H54 (cell line): ENCODE measurements at places on chromosomes 5 and 9.

DNA sequence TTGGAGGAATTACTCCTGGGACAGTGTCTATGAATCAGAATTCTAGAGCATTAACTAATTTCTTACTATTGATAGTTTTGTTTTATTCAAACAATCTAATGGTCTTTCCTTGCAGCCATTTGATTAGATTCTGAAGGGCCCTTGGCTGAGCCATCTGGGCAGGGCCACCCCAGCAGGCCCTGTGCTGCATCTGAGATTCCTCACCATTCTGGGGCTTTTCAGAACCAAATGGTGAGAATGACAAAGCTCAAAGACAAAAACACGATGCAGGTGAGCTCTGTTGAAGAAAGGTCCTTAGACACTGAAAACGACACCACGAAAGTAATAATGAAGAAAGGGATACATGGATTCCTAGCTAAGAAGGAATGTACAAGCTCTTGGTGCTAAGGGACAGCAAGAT is 321.0 kb upstream of the IRX4 start:
- DNase-seq: no peak

GRCh38 chr9:134189470-134190231 is 25.3 kb upstream of the RNU6ATAC start:
- no peak for DNase-seq

- no peak for DNase-seq
Measured at GRCh38 chr9:16950051-16950450, 79.6 kb upstream of the BNC2 start.

DNA sequence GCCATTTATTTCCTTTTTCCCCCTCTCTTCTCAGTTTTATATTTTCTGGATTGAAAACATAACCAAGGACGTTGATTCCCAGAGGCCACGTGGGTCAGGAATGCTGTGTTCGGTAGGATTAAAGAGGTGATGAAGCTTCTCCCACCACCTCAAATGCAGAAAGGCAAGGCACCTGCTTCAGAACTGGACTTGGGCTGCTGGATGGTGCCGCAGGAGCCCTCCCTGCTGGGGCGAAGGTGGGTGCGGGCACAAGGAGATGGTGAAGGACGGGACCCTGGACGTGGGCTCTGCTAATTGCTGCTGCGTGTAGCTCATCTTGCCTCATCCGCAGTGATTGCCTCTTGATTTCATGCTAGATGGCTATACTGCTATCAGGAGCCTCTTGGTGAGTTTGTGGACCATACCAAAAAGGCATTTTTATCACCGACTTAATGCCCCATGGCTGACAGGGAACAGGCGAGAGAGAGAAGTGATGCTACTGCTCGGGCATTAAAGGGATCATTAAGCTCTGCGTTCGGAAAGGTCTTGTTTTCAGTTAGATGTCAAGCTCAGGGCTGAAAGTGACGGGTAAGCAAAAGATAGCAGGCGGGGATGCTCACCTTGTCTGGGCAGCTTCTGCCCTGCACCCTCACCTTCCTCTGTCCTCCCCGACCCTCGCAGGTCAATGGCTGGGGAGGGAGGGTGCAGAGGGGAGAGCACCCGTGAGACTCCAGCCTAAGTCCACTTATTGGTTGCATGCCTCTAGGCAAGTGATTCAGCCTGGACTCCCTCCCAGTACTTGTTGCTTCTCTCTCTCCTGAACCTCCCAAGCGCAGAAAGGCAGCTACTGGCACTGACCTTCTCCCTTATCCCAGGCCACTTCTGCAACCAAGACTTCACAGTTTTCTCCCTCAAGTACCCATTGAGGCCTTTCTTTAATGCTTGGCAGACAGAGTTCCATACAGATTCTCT is 71.6 kb upstream of the FSTL4 start:
- no peak for DNase-seq

DNA sequence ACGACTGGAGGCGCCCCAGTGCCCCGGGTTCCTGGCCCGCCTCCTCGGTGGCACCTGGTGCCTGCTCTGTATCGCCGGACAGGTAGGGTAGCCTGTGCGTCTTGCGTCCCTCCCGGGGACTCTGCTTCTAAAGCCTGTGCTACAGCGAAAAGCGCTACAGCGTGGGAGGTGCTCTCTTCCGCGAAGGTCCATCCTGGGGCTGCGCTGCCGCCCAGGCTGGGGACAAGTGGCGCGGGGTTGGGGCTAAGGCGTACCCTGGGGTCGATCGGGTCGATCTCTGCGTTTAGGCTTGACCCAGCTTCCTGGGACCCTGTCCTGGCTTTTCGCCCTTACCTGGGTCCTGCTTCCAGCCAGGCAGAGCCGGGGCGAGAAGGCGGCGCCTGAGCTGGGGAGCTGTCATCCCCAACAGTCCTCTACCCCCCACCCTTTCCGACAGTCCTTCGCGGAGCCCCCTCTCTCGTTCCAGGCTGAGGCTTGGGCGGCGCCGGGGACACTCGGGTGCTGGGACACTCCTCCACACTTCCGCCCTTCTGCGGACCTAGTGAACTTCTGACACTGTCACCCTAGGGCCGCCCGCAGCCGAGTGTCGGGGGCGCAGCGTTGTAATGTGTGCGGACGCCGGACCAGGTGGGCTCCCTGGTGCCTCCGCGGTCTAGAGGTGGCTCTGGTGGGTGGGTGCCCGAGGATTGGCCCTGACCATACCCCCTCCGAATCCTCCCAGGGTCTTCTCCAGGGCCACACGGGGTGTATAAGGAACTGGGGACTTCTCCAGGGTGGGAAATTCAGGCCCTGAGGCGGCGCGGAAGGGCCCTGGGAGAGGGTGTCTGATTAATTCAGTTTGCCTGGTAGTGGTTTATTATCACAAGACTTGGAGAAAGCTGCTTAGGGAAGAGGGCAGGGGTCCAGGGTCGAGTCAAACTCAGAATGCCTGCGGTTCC is 328.2 kb downstream of the SH3GL2 start:
- no peak for DNase-seq

DNA sequence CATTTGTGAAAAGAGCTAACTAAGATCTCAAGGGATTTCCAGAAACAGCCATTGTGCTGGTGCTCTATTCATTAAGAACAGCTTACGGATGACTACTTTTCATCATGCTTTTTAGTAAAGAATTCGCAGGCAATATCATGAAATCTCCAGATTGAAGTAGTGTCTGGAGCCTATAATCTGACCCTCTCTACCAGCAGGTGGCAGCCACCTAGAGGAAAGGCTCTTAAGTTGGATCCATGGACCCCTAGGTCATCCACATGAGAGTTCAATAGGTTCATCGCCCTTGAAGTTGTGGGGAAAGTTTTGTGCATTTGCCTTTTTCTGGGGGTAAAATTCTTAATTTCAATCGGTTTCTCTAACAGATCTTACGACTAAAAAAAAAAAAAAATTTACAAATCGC is 82.3 kb downstream of the SLC1A3 start:
- no peak for DNase-seq

- DNase-seq: no peak
Measured at GRCh38 chr5:160054047-160054446, 45.1 kb downstream of the TTC1 start.

DNA sequence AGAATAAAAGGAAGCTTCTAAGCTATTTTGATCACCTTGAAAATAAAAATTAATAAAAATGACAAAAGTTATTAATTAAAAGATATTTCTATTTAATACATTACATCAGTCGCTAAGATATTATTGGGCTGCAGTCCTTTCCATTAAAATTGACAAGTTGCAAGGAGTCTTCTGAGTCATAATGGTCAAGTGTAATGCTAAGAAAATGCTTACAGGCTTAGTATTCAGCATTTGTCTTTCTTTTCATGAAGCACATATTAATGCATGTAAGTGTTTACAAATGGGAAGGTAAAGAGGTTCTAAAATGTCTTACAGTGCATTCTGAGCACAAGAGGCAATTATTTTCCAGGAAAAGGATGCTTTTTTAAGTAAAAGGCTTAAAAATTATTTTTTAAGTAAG is 17.3 kb downstream of the SPINK9 start:
- no peak for DNase-seq

DNA sequence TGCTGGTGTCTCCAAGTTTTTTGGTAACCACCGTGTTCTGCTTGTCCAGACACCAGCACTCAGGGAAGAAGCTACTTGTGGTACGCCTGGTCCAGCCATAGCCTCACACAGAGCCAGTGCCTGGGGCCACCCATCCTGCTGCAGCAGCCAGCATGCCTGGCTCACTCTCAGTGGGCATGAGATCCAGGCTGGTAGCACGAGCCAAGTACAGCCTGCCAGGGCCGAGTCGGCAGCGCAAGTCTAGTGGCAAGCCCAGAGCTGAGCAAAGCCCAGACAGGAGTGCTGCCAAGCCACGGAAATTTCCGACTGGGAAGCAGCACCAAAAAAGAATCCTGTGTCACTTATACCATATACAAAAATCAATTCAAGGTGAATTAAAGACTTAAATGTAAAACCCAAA is 36.3 kb upstream of the FBXL17 start:
- no peak for DNase-seq

GRCh38 chr5:16877267-16877935 is 58.7 kb downstream of the MYO10 start:
- DNase-seq: no peak

DNA sequence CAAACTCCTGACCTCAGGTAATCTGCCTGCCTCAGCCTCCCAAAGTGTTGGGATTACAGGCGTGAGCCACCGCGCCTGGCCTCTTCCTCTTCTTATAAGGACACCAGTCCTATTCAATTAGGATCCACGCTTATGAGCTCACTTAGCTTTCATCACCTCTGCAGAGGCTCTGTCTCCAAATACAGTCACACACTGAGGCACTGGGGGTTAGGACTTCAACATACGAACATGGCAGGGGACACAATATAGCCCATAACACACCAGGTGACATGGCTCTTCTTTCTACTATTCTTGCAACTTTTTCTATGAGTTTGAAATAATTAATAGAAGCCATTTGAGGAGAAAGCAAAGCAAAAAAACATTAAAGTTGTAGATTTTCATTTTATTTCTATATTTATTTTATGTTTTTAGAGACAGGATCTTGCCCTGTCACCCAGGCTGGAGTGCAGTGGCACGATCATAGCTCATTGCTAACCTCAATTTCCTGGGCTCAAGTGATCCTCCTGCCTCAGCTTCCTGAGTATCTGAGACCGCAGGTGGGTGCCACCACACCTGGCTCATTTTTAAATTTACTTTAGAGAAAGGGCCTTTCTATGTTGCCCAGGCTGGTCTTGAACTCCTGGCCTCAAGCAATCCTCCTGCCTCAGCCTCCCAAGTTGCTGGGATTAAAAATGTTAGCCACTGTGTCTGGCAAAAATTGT is 6.0 kb upstream of the PRRT1B start:
- no peak for DNase-seq

GRCh38 chr5:170393235-170393634 is 4.1 kb upstream of the KCNMB1 start:
- DNase-seq: no peak

- DNase-seq: no peak
Measured at GRCh38 chr5:138330813-138331448, 673 bp downstream of the CDC25C start.

DNA sequence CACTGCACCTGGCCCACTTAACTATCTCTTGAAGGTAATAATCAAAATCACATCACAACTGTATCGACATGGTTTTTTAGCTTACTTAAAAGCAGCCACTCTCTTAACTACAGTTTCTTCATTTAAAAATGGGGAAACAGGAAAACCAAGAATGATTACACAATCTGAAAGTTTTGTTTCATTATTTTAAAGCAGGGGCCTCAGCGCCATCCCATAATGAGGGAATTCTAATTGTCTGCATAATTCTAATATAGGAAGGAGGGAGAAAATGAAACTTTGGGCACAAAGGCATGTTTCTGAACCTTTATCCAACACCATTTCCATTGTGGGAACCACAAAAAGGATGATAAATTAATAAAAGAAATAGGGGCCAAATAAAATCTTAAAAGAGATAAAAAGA is 7.6 kb downstream of the HACD4 start:
- DNase-seq: no peak

GRCh38 chr9:112295174-112295573 is 38.2 kb downstream of the PTBP3 start:
- no peak for DNase-seq

- DNase-seq: no peak
Measured at GRCh38 chr9:125511789-125512660, 195.0 kb downstream of the MAPKAP1 start.

GRCh38 chr5:179599100-179599499 is 24.4 kb downstream of the HNRNPH1 start:
- DNase-seq: no peak

GRCh38 chr9:38708759-38709158 is 11.2 kb downstream of the FAM240B start:
- no peak for DNase-seq

- no peak for DNase-seq
Measured at GRCh38 chr5:124634741-124635323, 111.6 kb downstream of the ZNF608 start.

- no peak for DNase-seq
Measured at GRCh38 chr5:139848508-139849100, 53.0 kb downstream of the PSD2 start.

GRCh38 chr5:89542736-89543135 is 659.8 kb upstream of the MEF2C start:
- no peak for DNase-seq

GRCh38 chr9:89001917-89002540 is 10.8 kb downstream of the S1PR3 start:
- DNase-seq: no peak

- no peak for DNase-seq
Measured at GRCh38 chr5:66230551-66230950, 86.5 kb downstream of the SREK1 start.

DNA sequence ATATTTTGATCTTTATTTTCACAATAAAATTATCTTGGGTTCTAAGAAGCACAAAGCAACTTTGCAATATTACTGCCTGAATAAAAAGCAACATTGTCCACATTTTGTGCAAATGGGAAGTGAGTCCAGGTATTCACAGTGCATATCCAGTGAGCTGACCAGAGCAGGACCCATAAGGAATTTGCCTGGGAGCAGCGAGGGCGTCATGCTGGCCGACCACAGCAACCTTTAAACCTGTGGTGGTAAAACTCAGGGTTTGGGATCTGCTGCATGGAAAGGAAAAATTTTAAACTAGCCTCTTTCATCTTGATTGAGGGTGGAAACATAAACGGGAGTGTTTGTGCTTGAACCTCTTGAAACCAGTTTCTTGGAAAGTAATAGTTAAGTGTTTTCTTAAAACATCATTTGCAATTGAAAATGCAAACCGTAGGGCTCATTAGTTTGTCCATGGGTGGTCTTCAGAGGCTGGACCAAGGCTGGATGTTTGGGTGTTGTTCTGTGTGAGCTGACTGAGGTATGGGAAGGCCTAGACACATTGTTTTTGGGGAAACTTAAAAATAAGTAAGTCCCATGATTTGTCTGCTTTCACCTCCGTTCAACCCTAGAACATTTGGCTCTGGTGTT is 85.0 kb upstream of the ANKH start:
- no peak for DNase-seq
